ENCODE measurements at places on chromosomes 11 and 22.

GRCh38 chr11:125072961-125073590 is 10.0 kb downstream of the SLC37A2 start:
- DNase-seq, result no peak

- DNase-seq, result no peak
These were observed 4.0 kb downstream of the TRIM6 start for GRCh38 chr11:5600374-5600851.

DNA sequence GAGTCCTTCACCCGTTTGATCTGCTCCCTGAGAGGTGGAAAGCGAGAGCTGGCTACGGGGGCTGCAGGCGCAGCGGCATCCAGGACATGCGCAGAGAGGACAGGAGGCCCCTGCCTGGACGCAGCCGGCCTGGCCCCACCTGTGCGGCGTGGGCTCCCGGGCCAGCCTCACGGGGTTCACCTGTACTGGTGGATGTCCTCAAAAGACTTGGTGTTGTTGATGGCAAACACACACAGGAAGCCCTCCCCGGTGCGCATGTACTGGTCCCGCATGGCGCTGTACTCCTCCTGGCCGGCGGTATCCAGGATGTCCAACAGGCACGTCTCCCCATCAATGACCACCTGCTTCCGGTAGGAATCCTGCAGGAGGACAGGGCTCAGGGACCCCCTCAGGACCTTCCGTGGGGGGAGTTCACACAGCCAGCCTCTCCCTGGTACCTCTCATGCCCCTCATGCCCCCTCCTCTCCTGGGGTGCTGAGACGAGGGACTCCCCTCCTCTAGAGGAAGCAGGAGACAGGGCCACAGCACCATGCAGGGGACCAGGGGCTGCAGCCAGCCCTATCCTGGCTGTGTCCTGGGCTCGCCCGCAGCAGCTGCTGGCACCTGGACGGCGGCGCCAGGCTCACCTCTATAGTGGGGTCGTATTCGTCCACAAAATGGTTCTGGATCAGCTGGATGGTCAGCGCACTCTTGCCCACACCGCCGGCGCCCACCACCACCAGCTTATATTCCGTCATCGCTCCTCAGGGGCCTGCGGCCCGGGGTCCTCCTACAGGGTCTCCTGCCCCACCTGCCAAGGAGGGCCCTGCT is 1.6 kb downstream of the HRAS start:
- no peak for DNase-seq

DNA sequence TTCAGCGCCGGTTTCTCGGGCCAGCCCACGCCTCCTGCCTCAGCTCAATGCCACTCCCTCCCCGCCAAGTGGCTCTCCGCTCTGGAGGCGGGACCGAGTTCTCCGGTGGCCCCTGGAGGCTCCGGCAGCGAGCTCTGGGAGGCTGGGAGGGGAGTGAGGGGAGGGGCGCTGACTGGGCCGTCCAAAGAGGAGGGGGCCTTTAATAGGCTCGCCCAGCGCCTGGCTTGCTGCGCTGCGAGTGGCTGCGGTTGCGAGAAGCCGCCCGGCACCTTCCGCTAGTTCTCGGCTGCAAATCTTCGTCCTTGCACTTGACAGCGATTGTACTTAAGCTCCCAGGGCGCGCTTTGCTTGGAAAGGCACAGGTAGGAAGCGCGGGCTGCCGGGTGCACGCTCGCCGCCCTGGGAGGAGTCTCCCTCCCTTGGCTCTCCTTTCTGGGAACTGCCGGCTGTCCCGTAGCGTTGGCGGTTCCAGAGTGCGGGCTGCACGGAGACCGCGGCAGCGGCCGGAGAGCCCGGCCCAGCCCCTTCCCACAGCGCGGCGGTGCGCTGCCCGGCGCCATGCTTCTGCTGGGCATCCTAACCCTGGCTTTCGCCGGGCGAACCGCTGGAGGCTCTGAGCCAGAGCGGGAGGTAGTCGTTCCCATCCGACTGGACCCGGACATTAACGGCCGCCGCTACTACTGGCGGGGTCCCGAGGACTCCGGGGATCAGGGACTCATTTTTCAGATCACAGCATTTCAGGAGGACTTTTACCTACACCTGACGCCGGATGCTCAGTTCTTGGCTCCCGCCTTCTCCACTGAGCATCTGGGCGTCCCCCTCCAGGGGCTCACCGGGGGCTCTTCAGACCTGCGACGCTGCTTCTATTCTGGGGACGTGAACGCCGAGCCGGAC is at the start of gene ADAMTS15:
Gene ADAMTS15 (plus strand): TSS at position 230 of the 894 bp plus-strand sequence. CDS start 329 bp downstream, at position 559.
- peak; percentile 7 for DNase-seq

DNA sequence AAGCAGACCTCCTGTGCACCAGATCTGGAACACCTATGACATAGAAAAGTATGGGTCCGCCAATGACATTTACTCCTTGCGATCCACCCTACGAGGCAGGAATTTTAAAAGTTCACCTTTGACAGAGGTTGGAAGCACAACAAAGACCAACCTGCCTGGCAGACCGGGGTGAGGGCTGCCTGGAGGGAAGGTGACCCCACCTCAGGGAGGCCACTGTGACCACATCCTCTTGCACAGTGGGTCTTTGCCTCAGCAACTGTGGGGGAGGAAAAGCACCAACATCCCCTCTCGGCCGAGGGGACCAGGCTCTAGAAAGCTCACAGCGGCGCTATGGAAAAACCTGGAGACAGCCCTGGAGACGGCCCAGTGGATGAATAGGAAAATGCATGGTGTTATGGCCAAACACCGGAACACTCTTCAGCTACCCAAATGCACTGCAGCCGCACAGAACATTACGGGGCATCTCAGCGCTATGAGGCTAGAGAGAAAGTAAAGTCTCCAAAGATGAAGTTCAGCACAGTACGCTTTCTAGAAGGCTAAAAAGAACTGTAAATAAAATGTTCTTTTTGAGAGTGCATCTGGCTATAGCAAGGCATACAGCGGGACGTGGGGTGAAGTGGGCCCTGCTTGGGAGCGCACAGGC is 1.8 kb upstream of the SHISAL1 start:
- DNase-seq, result no peak

- DNase-seq, result no peak
These were observed 23.9 kb upstream of the MICAL2 start for GRCh38 chr11:12086271-12087074.

DNA sequence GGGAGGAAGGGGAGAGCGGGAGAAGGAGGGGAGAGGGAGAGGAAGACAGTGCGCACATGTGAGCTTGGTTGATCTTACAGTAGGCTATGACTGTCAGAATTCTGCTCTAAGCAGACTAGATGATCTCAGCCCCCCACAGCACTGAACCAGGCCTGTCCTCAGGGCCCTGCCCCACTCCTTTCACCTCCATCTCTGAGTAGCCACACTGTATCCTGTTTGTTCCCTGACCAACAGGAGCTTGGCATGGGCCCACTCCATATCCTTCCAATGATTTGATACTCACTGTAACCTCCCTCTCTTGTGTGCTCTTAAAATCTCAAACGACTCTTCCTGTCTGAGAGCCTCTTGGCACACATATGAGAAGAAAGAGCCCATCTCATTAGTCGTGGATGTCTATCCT is 86.1 kb upstream of the PARVA start:
- DNase-seq, result no peak

GRCh38 chr22:43109921-43110443 is 568 bp upstream of the BIK start:
- DNase-seq, result no peak

- DNase-seq, result no peak
These were observed 219.9 kb downstream of the BRD1 start for GRCh38 chr22:49607821-49608220.

DNA sequence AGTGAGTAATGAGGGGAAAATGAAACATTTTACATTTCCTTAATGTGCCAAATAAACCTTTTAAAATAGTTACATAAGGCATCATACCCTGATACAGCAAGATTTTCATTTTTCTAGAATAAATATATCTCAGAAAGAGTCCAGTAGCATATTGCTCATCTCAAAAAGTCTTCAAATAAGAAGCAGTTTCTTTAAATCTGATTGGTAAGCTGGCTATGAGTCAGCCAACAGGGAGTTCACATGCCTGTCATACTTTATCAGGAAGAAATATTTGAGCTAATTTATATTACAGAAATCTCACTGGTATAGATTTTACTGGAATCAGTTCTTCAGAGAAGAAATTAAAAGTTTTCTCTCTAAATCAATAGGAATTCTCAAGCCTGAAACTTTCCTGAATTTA is 258.1 kb downstream of the C11orf87 start:
- no peak for DNase-seq

DNA sequence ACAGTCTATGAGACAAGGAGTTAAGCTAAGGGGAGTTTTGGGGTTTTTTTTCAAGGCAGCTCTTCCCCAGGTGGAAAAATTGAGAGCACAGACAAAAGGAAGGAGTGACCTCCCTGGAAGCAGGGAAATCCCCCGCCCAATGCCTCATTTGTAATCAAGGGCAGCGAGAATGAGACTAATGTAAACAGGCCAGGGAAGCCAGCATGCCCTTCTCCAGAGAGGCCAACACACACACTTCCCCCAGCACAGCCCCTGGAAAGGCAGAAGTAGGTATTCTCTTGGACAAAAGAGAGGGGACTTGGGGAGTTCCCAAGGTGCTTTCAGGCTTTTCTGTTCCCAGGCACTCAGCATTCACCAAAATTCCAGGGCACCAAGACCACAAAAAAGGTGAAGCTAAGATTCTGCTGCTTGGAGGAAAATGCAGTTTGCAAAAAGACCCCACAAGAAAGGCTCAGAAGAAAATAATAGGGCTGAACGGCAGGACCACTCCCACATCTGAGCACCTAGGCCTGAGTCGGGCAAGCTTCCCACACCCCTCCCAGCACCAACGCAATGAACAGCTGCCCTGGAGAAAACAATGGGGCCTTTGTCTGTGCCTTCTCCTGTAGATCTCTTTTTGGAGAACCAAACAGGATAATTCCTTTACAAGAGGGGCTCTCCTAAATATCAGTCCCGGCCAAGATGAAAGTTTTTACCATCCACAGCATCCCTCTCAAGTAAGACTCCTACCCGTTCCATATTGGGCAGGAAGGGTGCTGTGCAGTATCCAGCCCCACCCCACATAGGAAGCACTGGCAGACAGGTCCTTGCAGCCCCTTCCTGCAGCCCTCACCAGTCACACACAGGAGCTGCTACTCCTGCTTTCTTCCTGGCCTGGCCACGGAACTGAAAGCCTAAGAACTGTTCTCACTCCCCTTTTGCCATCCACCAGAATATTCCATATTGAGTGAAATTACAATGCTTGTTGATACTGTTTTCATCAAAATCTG is 70.7 kb upstream of the AKIP1 start:
- no peak for DNase-seq

GRCh38 chr22:46614025-46614931 is 5.9 kb upstream of the GRAMD4 start:
- DNase-seq, result no peak

DNA sequence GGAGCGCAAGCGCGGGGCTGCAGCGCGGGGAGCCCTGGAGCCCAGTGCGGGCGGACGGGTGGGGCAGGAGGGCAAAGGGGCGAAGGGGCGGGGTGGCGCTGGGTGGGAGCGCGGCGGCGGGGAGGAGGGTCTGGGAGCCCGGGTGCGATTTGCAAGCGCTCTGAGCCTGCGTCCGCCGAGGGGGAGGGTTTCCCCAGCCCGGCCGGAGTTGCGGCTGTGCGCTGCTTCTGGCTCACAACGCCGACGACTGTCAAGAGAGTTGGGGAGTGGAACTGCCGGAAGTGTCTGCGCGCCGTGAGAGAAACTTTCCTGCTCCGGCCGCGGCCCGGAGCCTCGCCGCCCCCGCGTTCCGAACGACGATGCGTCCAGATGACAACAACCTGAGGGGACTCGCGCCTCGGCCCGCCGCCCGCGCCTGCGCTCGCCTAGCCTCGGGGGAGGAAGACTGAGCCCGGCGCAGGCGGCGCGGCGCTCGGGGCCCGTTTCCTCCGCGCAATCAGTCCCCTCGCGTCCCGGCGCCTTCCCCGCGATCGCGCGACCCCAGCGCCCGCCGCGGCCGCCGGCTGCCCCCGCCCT is at the start of gene ARHGAP42:
Gene ARHGAP42 (plus strand): TSS at position 235 of the 576 bp plus-strand sequence. CDS start 391 bp downstream, outside the sequence.
- DNase-seq, result no peak

GRCh38 chr11:108618529-108618928 is 25.0 kb upstream of the EXPH5 start:
- no peak for DNase-seq

DNA sequence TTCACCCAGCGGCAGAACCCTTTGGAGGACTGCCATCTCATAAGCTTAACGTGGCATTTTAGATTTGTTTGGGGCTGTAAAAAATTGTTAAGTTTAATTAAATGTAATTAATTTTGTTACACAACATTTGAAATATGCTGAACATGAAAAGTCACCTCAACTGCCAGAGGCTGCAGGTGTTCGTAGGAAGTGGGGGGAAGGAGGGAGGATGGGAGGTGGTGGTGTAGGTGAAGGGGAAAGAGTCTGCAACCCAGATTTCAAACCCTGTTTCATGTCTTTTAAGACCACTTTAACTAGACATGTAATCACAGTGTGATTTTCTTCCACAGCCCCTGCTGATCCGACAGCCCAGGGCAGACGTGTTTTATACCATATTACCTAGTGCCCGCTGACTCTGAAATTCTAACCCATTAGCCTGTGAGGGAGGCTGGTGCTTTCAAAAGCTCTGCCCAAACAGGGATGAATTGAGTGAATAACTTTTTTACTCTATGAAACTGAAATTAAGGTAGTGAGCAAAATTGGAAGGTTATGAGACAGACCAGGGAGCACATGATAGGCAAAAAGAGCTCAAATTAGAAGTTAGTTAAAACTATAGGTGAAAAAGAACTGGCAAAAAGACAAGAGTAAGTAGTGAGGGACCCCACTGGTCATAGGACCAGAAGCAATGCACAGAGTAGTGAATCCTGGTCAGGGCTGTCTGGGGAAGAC is 279.8 kb downstream of the DDX10 start:
- no peak for DNase-seq

DNA sequence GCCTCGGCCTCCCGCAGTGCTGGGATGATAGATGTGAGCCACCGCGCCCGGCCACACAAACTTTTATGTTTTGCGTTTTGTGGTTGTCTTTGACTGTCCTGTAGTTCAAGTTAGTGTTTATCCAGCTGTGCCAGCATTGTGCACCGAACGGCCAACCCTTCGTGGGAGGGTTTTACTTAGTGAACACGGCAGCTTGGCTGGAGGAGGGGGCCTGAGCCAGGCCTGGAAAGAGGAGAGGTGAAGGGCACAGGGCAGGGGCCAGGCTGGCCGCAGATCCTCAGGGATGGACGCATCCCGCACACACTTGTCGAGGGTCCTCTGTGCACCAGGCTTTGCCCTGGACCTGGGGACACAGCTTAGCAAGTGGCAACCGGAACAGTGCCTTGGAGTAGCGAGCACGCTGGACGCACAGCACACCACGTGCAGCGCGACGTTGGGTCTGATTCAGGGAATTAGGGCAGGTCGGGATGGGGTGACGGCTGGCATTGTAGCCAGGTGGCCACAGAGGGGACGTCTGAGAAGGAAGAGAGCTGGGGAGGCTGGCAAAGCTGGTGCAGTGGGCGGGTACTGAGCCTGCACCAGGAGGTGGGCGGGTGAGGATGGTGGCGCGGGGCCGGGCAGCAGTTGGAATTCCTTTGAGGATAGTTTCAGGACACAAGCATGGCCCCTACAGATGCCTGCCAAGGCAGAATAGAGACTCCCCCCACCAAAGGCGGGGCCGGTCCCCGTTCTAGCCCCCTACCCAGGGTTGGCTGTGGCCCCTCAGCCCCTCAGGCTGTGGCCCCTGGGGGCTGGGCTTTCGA is 13.4 kb downstream of the EPS8L2 start:
- DNase-seq, result no peak

DNA sequence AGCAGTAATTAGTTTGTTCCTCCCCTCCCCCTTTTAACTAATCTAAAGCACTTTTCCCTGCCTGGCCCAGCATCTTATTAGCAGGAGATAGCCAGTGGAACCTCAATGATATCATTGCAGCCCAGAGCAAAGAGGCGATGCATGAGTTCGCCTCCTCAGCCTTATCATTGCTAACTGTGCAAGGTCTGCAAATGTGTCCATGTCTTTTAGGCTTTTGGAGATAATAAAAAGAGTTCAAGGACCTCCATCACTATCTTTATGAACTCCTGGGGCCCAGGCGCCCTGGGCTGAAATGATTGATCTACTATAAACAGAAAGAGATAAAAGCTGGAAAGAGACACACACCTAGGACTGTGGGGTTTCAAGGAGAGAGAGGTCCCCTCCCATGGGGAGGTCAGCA is 124.2 kb upstream of the TBCEL start:
- DNase-seq, result no peak

Data from NCI-H1694 treated with DMSO at 0.1 percent for 48 hours (cell line).